ENCODE measurements at places on chromosomes 12 and 14.

GRCh38 chr14:31965735-31966598 is 111.1 kb upstream of the ARHGAP5 start:
- no peak for DNase-seq

GRCh38 chr14:88430976-88431375 is 45.5 kb downstream of the SPATA7 start:
- DNase-seq: no peak

DNA sequence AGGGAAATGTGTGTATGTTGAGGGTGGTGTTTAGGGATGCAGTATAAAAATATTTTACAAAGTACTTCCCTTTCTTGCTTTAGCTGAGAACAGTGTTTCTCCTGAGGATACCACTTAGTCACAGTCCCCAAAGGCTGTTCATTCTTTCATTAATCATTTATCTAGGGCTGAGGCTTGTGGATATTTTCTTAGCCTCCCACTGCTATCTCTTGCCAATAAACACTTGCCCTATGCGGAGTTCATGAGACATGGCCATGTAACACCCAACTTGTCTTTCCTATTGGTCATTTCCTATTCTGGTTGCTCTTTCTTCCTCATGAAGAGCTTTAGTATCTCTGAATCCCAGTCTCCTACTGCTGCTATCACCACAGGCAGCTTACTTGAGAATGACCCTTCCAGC is 75.1 kb downstream of the ETNK1 start:
- peak; percentile 84 for DNase-seq

DNA sequence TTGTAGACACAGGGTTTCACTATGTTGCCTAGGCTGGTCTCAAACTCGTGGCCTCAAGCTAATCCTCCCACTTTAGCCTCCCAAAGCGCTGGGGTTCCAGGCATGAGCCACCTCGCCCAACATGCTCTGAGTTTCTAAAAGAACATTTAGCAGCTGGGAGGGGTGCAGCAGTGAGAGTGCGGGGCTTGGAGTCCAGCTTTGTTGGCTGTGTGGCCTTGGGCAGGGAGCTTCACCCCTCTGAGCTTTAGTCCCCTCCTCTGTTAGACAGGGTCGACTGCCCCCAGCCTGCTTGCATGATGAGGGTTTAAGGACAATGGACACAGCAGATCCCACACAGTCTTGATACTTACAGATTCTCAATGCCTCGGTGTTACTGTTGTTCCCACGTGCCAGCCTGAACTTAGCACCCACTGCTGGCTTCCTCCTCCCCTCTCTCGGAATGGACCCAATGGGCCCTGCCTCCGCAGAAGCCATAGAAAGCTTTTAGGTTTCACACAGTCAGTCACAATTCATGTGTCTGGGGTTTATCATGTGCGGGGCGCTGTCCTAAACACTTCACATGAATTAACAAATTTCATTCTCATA is 54.6 kb downstream of the PSMA6 start:
- no peak for DNase-seq

DNA sequence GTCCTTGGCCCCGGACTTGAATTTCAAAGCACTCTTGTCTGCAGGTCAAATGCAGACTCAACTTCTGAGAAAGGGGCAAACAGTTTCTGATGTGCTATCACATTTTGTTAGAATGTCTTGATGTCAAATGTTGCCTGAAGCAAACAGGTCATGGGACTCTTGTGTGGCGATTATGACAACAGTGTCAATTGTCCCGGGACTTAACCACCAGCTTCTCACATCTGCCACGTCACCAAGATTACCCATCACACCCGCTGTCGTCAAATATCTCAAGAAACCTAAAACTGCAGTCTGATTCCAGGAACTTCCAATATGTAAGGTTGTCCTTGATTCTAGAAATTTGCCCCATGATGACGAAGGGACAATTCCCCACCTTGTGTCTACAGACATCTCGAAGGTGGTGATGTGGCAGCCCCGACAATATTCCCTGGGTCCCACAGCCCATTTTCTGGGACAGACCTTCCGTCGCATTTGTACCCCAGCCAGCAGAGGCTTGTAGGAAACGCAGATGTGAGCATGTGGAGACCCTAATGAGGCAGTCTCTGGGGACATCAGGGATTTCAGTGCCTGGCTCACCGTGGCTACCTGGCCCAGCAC is 21.3 kb downstream of the LRTM2 start:
- no peak for DNase-seq

GRCh38 chr12:104345234-104346066 is 41.9 kb downstream of the EID3 start:
- DNase-seq: no peak

GRCh38 chr12:28872654-28873268 is 276.3 kb upstream of the FAR2 start:
- DNase-seq: peak; percentile 53

DNA sequence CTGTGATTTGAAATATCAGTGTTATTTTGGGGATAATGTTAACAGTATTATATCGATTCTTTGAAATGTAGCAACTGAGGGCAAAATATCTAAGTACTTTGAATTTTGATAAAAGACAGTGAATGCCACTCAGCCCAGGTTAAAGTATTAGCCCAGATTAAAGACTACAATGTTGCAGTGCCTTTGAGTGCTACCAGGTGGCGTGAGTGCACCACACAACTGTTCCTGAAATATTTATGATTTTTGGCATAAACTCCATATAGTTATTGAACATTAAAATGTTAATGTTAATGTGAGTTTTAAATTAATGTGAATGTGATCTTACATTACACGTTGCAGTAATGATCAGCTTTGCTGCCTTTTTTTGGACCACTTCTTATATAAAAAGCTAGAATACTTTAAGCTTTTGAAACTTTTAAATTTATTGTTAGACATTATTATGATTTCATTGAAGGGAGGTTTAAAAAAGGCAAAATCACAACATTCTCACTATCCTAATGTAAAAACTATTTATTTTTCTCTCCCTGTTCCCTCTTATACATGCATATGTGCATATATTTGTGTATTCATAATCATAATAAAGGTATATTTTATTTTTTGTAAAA is 22.5 kb downstream of the MRPS35 start:
- peak; percentile 20 for DNase-seq

GRCh38 chr14:66624336-66624937 is 116.5 kb downstream of the GPHN start:
- peak; percentile 53 for DNase-seq

- peak; percentile 13 for DNase-seq
These were observed 515.3 kb downstream of the SLC6A15 start for GRCh38 chr12:84397263-84397662.

- DNase-seq: no peak
These were observed 29.6 kb downstream of the P2RX4 start for GRCh38 chr12:121239351-121240061.

DNA sequence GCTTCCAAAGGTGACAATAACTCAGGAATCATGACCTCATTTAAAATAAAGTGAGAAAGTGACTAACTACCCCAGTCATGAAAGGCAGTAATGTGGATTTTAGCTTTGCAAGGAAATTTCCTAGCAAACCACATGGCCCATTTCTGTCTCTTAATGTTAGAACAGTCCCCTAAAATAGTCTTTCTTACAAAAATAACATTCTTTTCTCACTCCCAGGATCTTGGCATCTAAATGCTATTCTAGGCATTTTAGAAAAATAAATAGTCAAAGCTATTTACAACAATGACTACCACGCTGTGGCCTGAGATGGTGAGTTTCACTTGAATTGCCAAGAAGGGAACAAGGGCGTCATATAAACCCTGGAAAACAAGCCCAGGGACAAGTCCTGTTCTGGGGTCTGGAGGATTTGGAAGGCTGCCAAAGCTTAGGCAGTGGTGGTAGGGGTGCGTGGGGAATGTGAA is 101.2 kb upstream of the CCDC175 start:
- DNase-seq: peak; percentile 91

GRCh38 chr12:52546126-52546525 is 6.8 kb downstream of the KRT71 start:
- no peak for DNase-seq

DNA sequence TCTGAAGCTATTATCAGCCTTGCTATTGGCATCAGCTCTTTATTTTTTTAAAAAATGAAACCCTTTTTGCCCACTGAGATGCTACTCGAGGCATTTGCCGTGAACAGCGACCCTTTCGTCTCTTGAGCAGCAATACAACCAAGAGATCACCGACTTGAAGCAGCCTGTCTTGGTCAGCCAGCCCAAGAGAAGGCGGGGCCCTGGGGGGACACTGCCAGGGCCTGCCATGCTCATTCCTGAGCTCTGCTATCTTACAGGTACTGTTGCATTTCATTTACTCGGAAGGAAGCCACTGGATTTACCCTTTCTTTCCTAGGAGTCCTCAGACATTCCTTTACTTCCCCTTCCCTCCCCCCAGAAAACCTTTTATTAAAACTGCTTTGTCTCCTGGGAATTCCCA is 16.7 kb downstream of the PIWIL1 start:
- DNase-seq: no peak

DNA sequence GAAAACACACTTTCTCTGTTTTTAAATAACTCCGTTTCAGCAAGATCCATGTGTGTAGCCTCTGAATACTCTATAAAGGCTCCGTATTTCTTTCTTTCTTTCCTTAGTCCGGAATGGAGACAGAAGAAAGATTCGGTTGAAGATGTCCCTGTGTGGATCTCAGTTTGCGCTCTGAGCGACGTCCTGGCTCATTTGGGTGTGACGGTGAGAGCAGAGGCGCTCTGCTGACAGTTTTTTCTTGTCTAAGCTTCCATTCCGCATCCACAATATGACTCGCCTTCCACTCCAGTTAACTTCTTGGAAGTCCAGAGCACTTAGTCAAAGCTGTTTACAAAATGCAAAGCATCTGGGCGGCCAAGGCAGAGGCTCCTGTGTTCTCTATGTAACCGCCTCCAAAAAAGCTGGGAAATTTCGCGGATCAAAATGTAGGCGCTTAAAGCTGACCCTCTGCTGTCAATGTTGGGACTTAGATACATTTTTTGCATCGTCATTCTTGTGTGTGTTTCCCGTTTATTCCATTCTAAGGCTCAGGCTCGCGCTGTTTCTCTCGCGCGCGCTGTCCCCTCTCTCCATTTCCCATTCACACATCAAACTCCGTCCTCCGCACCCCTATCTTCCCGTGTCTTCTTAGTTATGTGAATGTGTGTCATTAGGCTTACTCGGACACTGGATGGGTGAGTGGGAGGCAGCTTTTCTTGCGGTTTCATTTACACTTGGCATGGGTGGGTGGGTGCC is 880 bp upstream of the FLRT2 start:
- peak; percentile 85 for DNase-seq

- no peak for DNase-seq
These were observed 8.3 kb downstream of the OR11G2 start for GRCh38 chr14:20198991-20199390.

GRCh38 chr12:26833743-26834490 is 923 bp upstream of the ITPR2 start:
- DNase-seq: no peak

DNA sequence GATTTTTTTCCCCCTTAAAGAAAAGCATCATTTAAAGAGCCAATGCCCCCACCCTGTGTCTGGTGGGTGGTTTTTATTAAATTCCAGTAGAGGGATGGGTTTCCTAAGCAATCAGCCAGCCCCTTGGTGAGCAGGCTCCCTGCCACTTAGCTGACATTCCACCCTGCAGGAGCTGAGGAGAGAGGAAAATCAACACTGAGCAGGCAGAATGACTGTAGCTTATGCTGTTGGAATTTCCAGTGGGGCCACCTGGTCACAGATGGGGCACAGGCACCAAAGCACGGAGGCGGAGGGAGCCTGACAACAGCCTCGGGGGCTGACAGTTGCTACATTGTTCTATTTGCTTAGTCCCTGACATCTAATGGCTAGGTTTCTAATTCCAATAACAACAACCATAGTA is 127.7 kb downstream of the TMEM30B start:
- DNase-seq: peak; percentile 97

GRCh38 chr12:122672515-122672914 is 30.6 kb downstream of the HCAR2 start:
- DNase-seq: no peak

DNA sequence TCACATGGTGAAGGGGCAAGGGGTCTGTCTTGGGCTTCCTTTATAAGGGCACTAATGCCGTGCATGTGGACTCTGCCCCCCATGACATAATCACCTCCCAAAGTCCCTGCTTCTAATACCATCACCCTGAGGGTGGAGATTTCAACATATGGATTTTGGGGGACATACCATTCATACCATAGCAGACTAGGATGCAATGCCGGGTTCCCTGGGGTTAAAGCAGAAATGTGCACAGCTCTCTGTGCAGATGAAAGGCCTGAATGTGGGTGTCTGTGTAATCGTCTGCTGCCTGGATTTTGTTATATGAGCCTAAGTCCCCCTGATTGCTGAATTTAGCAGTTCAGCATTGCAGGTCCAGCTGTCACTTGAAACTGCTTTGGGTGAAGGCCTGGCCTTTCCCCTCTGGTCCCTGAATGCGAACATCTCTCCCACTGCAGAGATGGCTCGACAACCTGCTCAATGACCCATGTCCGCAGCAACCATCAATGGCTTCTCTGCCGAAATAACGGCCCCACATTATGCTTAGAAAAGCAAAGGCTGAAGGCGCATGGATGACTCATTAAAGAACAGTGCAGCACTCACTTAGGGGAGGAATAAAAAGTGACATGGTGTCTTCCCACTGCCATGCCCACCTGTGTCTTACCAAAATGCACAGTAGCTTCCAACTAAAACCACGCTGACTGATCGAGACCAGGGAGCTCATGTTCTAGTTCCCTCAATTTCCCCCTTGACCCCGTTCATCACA is 286.3 kb downstream of the DPF3 start:
- DNase-seq: peak; percentile 45

GRCh38 chr12:76634133-76634532 is 74.6 kb upstream of the OSBPL8 start:
- DNase-seq: no peak

- DNase-seq: peak; percentile 65
These were observed 1.8 kb downstream of the TBC1D30 start for GRCh38 chr12:64826234-64826633.

- DNase-seq: peak; percentile 48
These were observed 3.4 kb downstream of the RHOF start for GRCh38 chr12:121789800-121790728.

DNA sequence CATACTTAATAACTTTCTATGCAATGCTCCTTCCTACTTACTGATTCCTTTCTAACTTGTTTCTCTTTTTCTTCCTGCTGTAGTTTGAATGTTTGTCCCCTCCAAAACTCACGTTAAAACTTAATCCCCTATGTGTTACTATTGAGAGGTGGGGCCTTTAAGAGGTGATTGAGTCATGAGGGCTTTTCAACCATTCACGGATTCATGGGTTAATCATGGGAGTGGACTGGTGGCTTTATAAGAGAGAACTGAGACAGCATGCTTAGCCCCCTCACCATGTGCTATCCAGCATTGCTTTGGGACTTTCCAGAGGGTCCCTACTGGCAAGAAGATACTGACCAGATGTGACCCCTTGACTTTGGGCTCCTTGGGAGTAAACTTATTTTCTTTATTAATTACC is 66.0 kb upstream of the TRIM9 start:
- no peak for DNase-seq

GRCh38 chr14:96811985-96812667 is 14.9 kb downstream of the VRK1 start:
- DNase-seq: no peak

- no peak for DNase-seq
These were observed 71.8 kb downstream of the NTN4 start for GRCh38 chr12:95718772-95719171.
